Vagina (tissue), 2 donors: ENCODE measurements at places on chromosomes 13 and 19.

- H3K4me3 ChIP-seq = peak overlapping the region; percentile 93
- no peak for DNase-seq
- H3K36me3 ChIP-seq = peaks cover 33% of the 10 kb centered on the region
- no peaks in the 10 kb centered on the region for H3K27me3 ChIP-seq
- H3K27ac ChIP-seq = peak overlapping the region; percentile 70
- peaks cover 26% of the 10 kb centered on the region for H3K4me1 ChIP-seq
Observed at GRCh38 chr19:34365463-34366401, 736 bp downstream of the GPI start.

DNA sequence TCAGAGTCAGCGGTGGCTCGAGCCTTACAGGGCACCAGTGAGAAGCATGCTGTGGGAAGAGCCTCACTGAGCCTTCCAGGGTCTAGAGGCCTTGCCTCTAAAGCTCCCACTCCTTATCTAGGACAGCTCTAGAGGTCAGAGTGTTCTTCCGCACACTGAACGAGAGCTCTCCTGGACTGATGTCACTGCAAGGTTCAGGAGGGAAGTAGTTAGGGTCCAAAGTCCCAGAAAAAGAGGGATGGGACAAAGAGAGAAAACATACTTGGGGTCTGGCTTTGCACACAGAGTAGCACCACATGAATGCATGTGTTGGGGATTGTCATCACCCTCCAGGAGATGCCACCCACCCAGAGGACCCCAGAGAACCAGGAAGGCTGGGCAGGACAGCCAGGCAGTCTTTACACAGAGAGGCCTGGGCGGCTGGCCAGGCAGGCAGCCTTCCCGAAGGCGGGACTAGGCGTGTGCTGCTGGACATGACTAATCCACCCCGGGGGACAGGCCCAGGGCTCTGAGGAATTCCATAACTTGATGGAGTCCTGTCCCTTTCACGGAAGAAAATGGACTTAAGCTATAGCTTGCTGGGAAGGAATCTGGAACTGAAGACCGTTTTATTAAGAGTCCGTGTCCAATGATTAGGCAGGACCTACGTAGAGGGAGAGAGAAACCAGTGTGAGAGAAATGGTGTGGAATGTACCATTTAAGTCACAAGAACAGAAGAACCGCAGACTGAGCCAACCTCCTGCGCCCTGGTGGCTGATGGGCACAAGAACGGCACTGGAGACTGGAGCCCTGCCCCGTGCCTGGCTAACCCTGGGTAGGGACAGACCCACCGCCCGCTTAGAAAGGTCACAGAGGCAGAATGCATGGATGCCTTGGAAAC, 16.6 kb upstream of the EPHX3 start:
- no peaks in the 10 kb centered on the region for H3K27me3 ChIP-seq
- no peak for DNase-seq
- peaks cover 41% of the 10 kb centered on the region for H3K36me3 ChIP-seq
- H3K4me3 ChIP-seq = no peak overlapping the region
- peaks cover 84% of the 10 kb centered on the region for H3K4me1 ChIP-seq
- peak overlapping the region; percentile 91 for H3K27ac ChIP-seq

DNA sequence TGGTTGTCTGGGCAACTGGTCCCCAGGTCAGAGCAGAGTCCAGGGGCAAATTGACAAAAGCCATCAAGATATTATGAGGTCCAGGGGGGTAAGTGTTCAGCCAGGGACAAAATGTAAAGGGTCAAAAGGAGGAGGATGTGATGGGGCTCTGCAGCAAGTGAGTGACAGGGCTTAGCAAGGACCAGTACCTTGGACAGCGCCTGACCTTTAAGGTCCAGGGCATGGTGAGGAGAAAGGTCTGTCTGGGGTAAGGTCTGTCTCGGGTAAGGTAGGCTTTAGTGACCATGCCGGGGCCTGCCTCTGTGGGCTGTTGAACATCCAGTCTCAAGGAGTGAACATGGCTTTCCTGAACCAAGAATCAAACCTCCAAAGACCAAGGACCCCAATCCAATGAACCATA, 6.3 kb upstream of the ZNF358 start:
- no peak overlapping the region for H3K27ac ChIP-seq
- no peaks in the 10 kb centered on the region for H3K27me3 ChIP-seq
- peaks cover 15% of the 10 kb centered on the region for H3K4me1 ChIP-seq

DNA sequence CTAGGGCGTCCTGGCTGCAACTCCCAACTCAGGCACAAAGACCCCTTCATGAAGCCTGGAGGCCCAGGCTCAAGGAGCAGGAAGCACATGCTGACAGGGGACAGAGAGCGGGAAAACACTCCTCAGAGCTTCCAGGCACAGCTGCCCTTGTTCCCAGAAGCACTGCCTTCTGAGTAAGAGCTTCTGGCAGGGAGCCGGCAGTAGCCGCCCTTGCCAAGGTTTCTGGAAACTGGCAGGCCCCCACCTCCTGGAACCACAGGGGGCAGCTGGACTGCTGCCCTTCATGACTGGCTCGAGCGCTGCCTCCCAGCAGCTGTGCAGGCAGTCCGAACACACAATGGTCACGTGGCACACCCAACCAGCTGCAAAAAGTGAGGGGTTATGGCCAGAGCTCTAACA, 33.6 kb upstream of the EPHX3 start:
- peak overlapping the region; percentile 67 for H3K27ac ChIP-seq
- no peak overlapping the region for H3K4me3 ChIP-seq
- H3K36me3 ChIP-seq = peaks cover 50% of the 10 kb centered on the region
- H3K4me1 ChIP-seq = peaks cover 57% of the 10 kb centered on the region
- DNase-seq = no peak

- no peaks in the 10 kb centered on the region for H3K4me1 ChIP-seq
- H3K36me3 ChIP-seq = no peaks in the 10 kb centered on the region
- H3K4me3 ChIP-seq = no peak within 1 kb of the TSS
- H3K27me3 ChIP-seq = no peaks in the 10 kb centered on the region
- no peak for DNase-seq
Observed at GRCh38 chr19:9498183-9498902, at the start of gene ZNF560. ZNF560 (minus strand) TSS chr19:9498616; CDS start chr19:9475313, 23,303 bp downstream.

- H3K36me3 ChIP-seq = no peaks in the 10 kb centered on the region
- no peak overlapping the region for H3K27ac ChIP-seq
- H3K27me3 ChIP-seq = no peaks in the 10 kb centered on the region
- DNase-seq = no peak
- no peaks in the 10 kb centered on the region for H3K4me1 ChIP-seq
Observed at GRCh38 chr13:109465148-109465547, 321.2 kb downstream of the IRS2 start.
